ENCODE measurements at places on chromosomes 6 and 20.

DNA sequence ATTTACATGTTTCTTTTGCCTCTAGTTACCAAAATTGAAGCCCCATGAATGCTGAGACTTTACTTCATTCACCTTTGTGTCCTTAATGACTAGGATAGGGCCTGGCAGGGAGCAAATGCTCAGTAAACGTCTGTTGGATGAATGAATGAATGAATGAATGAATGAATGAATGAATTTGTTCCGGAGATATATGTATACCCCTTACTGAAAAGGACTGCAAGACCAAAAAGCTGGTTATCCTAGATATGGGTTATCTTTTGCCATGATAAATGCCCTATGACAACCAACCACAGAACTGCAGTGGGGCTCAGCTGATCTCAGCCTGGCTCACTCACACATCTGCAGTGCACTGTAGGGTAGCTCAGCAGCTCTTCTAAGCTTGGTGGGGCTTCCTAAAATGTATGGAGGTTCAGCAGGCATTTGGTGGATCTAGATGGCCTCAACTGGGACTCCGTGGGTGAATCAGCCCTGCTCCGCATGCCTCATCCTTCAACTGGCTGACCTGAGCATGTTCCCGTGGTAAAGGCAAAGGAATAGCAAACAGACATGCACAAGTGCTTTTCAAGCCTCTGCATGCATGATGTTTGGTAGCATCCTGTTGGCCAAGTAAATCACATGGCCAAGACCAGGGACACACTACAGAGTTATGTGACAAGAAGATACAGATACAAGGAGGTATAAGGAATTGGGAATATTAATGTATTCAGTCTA, 378.7 kb upstream of the SOX4 start:
- DNase-seq, result no peak

DNA sequence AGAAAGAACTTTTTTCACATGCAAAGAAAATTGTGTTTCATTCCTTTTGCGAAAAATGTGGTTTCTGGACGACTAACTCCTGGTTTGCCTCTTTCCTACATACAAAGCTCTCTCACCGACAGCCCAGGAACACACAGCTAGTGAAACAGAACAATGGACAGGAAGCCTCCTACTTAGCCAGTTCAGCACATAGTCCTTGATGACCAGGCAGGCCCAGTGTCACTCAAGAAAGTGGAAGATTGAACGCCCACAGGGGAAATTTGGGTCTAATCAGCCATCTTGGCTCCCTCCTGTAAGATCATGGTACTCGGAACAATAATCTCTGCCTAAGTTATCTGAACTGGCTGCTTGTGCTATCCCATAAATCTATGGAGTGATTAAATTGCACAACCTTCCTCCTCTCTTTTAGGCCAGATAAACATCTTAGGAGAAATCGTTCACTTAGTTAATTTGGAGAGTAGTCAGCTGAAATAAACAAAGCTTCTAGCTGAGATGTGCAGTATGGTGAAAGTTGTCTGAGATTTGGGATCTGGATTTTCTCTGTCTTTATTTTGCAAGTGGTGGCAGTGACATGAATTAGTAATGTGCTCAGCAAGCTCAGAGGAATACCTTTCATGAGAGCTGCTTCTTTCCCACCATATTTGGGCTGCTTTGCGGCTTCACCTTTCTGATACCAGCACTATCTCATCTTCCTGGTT, 147.0 kb downstream of the MTFR2 start:
- no peak for DNase-seq

GRCh38 chr20:57581202-57582028, 20.5 kb downstream of the PCK1 start:
- no peak for DNase-seq

GRCh38 chr6:85015396-85015990, 251.1 kb upstream of the TBX18 start:
- DNase-seq, result peak; percentile 64

DNA sequence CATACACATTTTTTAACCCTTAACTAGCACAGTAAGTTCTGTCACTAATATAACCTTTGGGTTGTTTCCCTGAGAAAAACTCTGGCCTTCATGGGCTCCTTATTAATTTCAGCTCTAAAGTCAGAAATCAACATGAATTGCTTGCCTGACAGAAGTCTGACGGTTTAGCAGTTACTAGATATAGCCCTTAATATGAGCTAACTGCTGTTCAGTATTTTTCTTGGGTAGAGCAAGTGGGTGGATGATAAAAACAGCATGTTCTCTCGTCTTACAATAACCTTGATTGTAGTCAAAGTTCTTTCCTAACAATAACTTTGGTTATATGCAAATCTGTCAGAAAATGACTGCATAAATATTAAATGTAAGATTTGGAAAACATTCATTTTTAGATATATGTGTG, 81.0 kb downstream of the SH3BGRL2 start:
- DNase-seq, result no peak

DNA sequence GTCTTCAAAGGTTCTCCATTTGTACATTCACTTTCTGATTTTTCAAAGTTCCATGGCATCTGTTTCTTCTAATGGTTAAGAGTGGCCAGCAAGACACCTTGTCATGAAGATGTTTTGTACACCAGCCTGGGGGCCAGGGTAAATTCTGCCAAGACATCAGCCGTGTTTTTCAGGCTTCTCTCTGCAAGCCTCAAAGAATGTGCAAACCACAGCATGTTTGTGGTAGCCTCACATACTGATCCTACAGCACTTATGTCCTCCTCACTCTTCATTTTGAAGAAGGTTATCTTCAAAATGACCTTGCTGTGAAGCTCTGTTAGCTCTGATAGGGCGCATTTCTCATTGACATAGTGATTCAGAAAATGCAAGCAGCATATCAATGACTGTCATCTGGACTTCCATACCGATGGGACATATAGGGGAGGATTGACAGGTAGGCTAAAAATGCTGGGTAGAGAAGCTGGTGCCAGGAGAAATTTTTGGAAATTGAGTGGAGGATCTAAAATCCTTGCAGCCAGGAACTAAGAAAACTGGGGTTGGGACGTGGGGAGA, 59.3 kb upstream of the SPTLC3 start:
- DNase-seq, result no peak

DNA sequence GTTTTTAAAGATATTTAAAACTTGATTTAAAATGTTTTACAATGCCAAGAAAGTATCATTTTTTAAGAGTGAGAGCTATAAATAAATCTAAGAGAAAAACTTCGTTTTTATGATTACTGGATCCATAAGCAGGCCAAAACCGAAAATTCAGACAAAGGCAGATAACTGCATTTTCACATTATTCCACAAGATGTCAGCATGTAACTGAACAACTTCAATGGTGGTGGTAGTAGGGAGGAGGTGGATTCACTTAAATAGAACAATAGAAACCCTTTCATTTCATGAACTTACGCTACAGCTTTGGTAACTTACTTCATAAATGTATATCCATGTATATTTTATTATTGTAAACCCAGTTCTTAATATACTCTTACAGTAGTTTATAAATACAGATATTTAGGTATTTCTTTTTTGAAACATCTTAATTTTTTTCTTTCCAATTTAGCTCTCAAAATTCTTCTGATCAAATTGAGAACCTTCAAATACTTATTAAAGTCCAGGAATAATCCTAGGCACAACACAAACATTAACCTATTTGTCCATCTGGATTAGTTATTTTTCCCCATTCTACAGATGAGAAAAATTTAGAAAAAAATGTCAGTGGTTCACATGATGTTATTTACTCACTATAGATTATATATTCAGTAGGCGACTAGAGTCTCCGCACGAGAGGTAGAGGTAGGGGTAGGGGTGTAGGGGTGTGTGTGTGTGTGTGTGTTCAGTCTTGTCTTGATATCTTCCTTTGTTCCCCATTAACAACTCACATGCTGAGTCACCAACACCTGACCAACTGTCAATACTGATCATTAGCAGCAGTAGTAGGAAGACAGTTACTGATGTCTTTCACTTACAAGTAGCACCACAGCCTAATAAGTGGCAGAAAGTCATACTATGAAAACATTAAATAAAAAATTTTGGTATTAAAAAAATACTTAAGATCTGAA, 111.5 kb downstream of the ARHGAP18 start:
- DNase-seq, result peak; percentile 87
